Fibroblast of mammary gland (primary cell): ENCODE measurements at places on chromosomes 7 and 10.

- peak; percentile 39 for DNase-seq
These were observed 1.5 kb upstream of the PARD3 start for GRCh38 chr10:34816501-34817002.

GRCh38 chr7:16455591-16455990, 9.9 kb downstream of the SOSTDC1 start:
- no peak for DNase-seq

DNA sequence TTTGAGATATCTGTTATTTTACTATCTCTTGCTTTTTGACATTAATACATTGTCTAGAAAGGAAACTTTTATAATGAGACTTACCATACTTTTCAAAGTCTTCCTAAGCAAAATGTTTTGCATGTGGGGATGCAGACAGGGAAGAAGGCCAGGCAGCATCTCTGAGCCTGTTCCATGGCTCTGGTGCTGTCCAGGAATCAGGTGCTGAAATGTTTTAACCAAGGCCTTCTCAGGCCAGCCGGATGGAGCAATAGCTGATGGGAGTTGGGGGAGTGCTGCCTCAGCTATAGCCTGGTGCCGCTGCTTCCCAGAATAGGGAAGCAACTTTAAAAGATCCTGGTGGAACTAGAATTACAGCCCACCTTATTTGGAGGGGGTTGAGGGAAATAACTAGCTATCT, 38.5 kb downstream of the CRTAC1 start:
- DNase-seq: peak; percentile 25

GRCh38 chr10:110286841-110287240, 17.9 kb downstream of the SMNDC1 start:
- no peak for DNase-seq

DNA sequence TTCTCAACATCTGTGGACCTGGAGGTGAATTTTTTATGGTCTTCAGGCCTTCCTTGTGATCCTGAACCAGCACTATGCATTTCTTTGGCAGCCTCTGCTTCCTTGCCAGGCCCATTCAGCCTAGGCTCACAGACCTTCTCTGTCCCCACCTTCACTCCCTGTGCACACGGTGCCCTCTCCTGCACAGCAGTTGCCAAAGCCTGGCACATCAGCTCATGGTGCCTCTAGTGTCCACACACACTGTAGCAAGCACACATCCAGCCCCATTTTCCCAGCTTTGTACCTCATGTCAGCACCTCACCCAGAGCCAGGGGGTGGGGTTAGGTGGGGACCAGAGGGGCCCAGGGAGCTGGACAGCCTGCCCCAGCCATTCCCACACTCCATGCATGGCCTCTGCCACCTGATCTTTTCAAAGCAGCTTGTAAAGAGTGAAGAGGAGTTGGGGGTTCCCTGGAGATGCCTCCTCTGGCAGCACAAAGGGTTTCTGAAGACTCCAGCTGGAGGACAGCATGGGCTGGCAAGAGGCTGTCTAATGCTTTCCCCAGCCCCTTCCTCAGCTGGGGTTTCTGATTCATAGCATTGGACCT, 57.9 kb upstream of the TMEM72 start:
- peak; percentile 54 for DNase-seq

DNA sequence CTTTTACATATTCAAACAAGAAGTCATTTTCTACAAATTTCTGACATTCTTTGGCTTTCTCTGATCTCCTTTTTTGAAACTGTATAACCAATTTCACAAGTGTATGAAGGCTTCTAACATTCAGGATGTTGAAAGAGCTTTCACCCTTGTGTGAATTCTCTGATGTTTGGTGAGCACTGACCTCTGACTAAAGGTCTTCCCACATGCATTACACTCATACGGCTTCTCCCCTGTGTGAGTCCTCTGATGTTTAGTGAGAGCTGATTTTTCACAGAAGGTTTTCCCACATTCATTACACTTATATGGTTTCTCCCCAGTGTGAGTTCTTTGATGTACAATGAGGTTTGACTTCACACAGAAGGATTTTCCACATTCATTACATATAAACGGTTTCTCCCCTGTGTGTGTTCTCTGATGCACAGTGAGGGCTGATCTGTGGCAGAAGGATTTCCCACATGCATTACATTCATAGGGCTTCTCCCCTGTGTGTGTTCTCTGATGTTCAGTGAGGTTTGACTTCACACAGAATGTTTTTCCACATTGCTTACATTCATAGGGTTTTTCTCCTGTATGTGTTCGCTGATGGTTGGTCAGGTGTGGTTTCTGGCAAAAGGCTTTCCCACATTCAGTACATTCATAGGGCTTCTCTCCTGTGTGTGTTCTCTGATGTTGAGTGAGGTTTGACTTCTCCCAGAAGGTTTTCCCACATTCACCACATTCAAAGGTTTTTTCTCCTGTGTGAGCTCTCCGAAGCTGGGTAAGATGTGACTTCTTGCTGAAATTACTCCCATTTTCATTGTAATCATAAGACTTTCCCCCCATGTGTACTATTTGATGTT, 25.7 kb downstream of the ZNF248 start:
- DNase-seq: peak; percentile 11

DNA sequence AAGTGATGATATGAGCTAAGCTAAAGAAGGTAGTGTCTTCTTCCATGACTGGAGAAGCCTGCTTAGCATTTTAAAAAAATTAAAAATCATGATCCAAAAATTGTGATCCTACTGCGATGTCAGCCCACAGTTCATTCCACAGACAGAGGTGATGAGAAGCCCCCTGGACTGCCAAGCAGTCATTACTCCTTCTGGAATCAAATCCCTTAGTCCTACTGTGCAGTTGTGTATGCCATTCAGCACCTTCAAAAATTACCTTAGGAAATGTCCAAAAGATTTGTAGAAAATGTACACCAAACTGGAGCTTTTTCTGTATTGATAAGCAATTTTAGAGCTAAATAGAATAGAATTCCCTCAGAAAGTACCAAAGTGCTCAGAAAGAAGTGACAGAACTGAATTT, 283.5 kb upstream of the NFE2L3 start:
- DNase-seq: no peak

DNA sequence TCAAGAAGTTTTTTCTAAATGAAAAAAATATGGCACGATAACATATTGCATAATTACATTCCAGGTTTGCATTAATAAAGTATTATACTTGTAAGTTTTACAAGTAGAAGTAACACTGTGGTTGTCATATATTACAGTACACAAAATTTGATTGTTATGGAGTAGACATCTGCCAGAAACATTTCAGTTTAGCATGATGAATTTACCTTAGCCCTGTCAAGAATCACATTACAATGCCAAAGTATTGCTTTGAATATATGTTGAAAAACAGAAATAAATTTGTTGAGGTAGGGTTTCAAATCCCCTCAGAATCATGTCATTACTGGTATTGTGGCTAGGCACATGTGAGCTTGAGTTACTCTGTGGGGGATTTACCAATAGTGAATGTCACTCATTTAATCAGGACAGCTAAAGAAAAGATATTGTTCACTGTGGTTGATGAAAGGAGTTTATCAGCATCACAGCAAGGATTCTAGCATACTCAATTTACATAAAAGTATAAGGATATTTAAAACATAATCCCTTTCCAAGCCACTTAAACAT, 112.1 kb downstream of the MDFIC start:
- DNase-seq: no peak
